ENCODE measurements at places on chromosomes 5 and 9. TPM values are rescaled to one million over a fixed set of nuclear protein-coding genes. Genes with fewer than 3 reads are reported as not detected.

DIRAS2 gene
- not detected for total RNA-seq

ACOT12 gene
- total RNA-seq: 0.26 TPM

FAT2 gene
- not detected for total RNA-seq

SPINK5 gene
- not detected for total RNA-seq

LCN1 gene
- not detected for total RNA-seq

CDKN2A gene
- total RNA-seq: 88.7 TPM

LCN12 gene
- not detected for total RNA-seq

IQGAP2 gene
- total RNA-seq: not detected

LCN9 gene
- not detected for total RNA-seq

GABRA6 gene
- total RNA-seq: not detected

- no peak for DNase-seq
- H3K27ac ChIP-seq: no peak overlapping the region
- no peaks in the 10 kb centered on the region for H3K27me3 ChIP-seq
- H3K4me1 ChIP-seq: no peaks in the 10 kb centered on the region
- no peak overlapping the region for H3K4me3 ChIP-seq
Measured at GRCh38 chr9:7137571-7137970, 379.8 kb downstream of the KDM4C start.

- no peak for DNase-seq
- no peaks in the 10 kb centered on the region for H3K36me3 ChIP-seq
- no peaks in the 10 kb centered on the region for H3K4me1 ChIP-seq
- no peak overlapping the region for H3K27ac ChIP-seq
- no peak overlapping the region for H3K4me3 ChIP-seq
Measured at GRCh38 chr9:130230631-130231030, 34.9 kb upstream of the HMCN2 start.

GRCh38 chr9:96417051-96417586 is 1.1 kb downstream of the ZNF367 start:
- no peaks in the 10 kb centered on the region for H3K36me3 ChIP-seq
- peak overlapping the region; percentile 77 for H3K27ac ChIP-seq
- H3K4me3 ChIP-seq: peak overlapping the region; percentile 92
- H3K4me1 ChIP-seq: peaks cover 63% of the 10 kb centered on the region

GRCh38 chr5:5739490-5739945 is 317.0 kb downstream of the ICE1 start:
- peaks cover 5% of the 10 kb centered on the region for H3K4me1 ChIP-seq
- no peaks in the 10 kb centered on the region for H3K27me3 ChIP-seq
- H3K4me3 ChIP-seq: no peak overlapping the region
- no peaks in the 10 kb centered on the region for H3K36me3 ChIP-seq
- DNase-seq: no peak

- H3K27me3 ChIP-seq: no peaks in the 10 kb centered on the region
- no peaks in the 10 kb centered on the region for H3K36me3 ChIP-seq
- H3K4me1 ChIP-seq: no peaks in the 10 kb centered on the region
- H3K4me3 ChIP-seq: no peak overlapping the region
- H3K27ac ChIP-seq: no peak overlapping the region
Measured at GRCh38 chr9:71819115-71819739, 50.9 kb upstream of the CEMIP2 start.

- H3K27me3 ChIP-seq: no peaks in the 10 kb centered on the region
- H3K4me3 ChIP-seq: no peak overlapping the region
- peaks cover 12% of the 10 kb centered on the region for H3K4me1 ChIP-seq
- no peaks in the 10 kb centered on the region for H3K36me3 ChIP-seq
Measured at GRCh38 chr5:7794311-7794710, 56.6 kb downstream of the CFAP90 start.

GRCh38 chr9:111187376-111187775 is 142.6 kb downstream of the OR2K2 start:
- no peak overlapping the region for H3K27ac ChIP-seq
- no peaks in the 10 kb centered on the region for H3K36me3 ChIP-seq
- H3K4me1 ChIP-seq: no peaks in the 10 kb centered on the region
- H3K27me3 ChIP-seq: no peaks in the 10 kb centered on the region

GRCh38 chr5:159510282-159510681 is 180.0 kb upstream of the IL12B start:
- H3K27ac ChIP-seq: no peak overlapping the region
- no peak for DNase-seq
- no peaks in the 10 kb centered on the region for H3K36me3 ChIP-seq
- H3K27me3 ChIP-seq: no peaks in the 10 kb centered on the region
- H3K4me3 ChIP-seq: no peak overlapping the region
- no peaks in the 10 kb centered on the region for H3K4me1 ChIP-seq

GRCh38 chr5:73642344-73642743 is 16.3 kb downstream of the ARHGEF28 start:
- no peak for DNase-seq
- no peaks in the 10 kb centered on the region for H3K36me3 ChIP-seq
- no peak overlapping the region for H3K4me3 ChIP-seq

GRCh38 chr5:177249761-177250537 is 53.6 kb downstream of the RAB24 start:
- H3K36me3 ChIP-seq: peaks cover 42% of the 10 kb centered on the region
- no peaks in the 10 kb centered on the region for H3K4me1 ChIP-seq
- no peak overlapping the region for H3K4me3 ChIP-seq
- no peak overlapping the region for H3K27ac ChIP-seq

- DNase-seq: no peak
- H3K4me1 ChIP-seq: no peaks in the 10 kb centered on the region
- H3K36me3 ChIP-seq: no peaks in the 10 kb centered on the region
- no peak overlapping the region for H3K27ac ChIP-seq
- H3K27me3 ChIP-seq: no peaks in the 10 kb centered on the region
- H3K4me3 ChIP-seq: no peak overlapping the region
Measured at GRCh38 chr5:17118631-17119030, 98.8 kb upstream of the BASP1 start.

DNA sequence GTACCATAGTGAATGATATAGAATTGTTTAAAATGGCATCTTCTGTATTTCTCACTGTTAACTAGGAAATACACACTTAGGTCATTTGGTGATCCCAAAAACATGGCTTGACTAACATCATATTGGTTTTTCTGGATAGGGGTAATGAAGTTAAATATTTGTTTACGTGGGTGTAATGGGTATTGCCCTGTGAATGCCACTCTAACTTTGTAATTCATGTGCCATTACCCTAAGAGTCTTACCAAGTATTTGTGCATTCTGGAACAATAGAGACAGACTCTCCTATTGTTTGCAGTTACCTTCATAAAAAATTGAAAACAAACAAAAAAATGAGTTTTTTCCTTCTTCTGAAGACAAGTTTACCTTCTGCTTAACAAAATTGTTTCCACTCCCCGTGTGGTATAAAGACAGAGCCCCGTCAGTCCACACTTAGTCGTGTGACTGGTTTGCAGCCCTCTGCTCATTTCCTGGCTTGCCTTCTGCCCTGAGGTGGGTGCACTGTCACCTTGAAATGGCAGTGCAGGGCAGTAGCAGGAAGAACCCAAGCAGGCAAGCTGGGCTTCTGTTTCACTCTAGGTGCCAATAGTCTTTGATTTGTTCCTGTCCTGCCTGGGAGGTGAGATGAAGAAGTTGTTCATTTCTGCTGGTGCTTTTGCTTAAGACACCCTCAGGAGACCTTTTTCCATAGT is 9.6 kb upstream of the CATSPER3 start:
- no peak overlapping the region for H3K27ac ChIP-seq
- no peak overlapping the region for H3K4me3 ChIP-seq
- DNase-seq: no peak
- no peaks in the 10 kb centered on the region for H3K27me3 ChIP-seq

GRCh38 chr5:173191561-173191960 is 43.4 kb downstream of the NKX2-5 start:
- H3K27me3 ChIP-seq: no peaks in the 10 kb centered on the region
- no peak for DNase-seq
- H3K36me3 ChIP-seq: no peaks in the 10 kb centered on the region
- no peak overlapping the region for H3K27ac ChIP-seq
- H3K4me1 ChIP-seq: no peaks in the 10 kb centered on the region

GRCh38 chr9:38284039-38284575 is 108.4 kb upstream of the ALDH1B1 start:
- H3K36me3 ChIP-seq: no peaks in the 10 kb centered on the region
- no peak overlapping the region for H3K27ac ChIP-seq
- H3K27me3 ChIP-seq: no peaks in the 10 kb centered on the region
- H3K4me1 ChIP-seq: peaks cover 22% of the 10 kb centered on the region

- no peak overlapping the region for H3K27ac ChIP-seq
- no peak for DNase-seq
- H3K4me3 ChIP-seq: no peak overlapping the region
Measured at GRCh38 chr5:168327994-168328393, 36.5 kb downstream of the WWC1 start.

GRCh38 chr9:103802068-103802467 is 292.0 kb upstream of the SMC2 start:
- no peaks in the 10 kb centered on the region for H3K36me3 ChIP-seq
- H3K27me3 ChIP-seq: no peaks in the 10 kb centered on the region
- H3K4me3 ChIP-seq: no peak overlapping the region

DNA sequence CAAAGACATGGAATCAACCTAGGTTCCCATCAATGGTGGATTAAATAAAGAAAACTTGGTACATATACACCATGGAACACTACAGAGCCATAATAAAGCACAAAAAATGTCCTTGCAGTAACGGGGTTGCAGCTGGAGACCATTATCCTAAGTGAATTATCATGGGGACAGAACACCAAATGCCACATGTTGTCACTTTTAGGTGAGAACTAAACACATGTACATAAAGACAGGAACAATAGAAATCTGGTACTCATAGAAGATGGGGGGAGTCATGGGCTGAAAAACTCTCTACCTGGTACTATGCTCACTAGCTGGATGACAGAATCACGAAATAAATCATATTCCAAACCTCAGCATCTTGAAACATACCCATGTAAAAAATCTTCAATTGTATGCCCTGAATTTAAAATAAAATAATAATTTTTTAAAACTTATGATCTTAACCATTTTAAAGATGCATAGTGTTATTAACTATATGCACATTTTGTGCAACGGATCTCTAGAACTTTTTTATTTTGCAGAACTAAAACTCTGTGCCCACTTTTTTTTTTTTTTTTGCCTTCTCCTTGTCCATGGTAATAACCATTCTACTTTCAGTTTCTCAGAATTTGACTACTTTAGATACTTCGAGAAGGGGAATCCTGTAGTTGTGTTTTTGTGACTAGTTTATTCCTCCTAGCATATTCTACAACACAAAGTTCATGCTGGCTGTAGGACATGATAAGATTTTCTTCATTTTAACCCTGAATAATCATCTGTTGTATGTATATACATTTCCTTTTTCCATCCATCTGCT is 1081.6 kb upstream of the ACO1 start:
- H3K36me3 ChIP-seq: no peaks in the 10 kb centered on the region
